ENCODE measurements at places on chromosomes 4 and X.

- peak; percentile 4 for DNase-seq
Measured at GRCh38 chrX:47831788-47832187, 4.9 kb upstream of the ZNF81 start.

- DNase-seq, result no peak
Measured at GRCh38 chr4:134888156-134888555, 686.6 kb upstream of the PABPC4L start.

DNA sequence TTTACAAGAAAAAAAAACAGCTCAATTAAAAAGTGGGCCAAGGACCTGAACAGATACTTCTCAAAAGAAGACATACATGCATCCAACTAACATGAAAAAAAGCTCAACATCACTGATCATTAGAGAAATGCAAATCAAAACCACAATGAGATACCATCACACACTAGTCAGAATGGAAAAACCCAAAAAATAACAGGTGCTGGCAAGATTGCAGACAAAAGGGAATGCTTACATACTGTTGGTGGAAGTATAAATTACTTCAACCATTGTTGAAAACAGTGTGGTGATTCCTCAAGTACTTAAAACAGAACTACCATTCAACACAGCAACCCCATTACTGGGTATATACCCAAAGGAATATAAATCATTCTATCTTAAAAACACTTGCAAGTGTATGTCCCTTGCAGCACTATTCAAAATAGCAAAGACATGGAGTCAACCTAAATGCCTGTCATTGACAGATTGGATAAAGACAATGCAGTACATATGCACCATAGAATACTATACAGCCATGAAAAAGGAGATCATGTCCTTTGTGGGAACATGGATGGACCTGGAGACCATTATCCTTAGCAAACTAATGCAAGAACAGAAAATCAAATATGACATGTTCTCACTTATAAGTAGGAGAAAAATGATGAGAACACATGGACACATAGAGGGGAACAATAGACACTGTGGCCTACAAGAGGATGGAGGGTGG, 97.6 kb downstream of the RAB28 start:
- no peak for DNase-seq

DNA sequence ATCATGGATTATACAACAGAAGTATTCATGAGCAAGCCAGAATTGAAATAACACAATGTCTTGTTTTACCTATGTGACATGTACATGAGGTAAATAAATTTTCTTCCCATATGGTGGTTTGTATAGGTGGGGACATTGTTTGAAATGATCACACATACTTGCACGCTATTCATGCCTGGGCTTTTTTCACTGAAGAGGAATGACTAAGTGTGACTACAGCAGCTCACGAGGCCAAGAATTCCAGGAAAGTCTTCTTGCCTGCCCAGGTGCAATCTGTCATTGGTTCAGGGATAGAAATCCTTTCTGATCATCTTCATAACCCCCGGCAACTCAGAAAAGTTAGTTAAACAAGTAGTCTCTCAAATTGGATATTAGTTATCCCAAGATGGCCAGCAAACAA, 36.3 kb upstream of the AREG start:
- no peak for DNase-seq

GRCh38 chr4:159390648-159391047, 287.8 kb downstream of the RAPGEF2 start:
- DNase-seq, result no peak

DNA sequence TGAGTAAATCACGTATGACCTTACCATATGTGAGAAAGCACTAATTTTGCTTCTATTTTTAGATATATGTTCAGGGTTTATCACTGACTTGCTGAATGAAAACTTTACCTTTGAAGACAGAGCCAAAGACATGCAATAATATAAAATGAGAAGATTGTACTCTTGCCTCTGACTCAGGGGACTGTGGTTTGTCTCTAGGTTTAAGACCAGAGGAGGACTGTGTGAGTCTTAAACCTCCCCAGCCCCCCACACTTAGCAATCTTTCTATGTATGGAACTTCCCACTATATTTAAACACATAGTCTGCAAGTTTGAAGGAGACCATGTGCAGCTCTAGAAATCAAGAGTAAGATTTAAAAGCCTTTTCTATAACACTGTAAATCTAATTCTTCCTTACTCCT, 368.7 kb upstream of the FAM241A start:
- no peak for DNase-seq

- DNase-seq, result no peak
Measured at GRCh38 chr4:71303850-71304249, 35.0 kb upstream of the SLC4A4 start.

- peak; percentile 2 for DNase-seq
Measured at GRCh38 chrX:118976599-118977340, 2.4 kb downstream of the LONRF3 start.

- no peak for DNase-seq
Measured at GRCh38 chr4:153603835-153604234, 80.2 kb upstream of the TLR2 start.

- DNase-seq, result no peak
Measured at GRCh38 chr4:184655889-184656869, 6.6 kb downstream of the PRIMPOL start.

GRCh38 chr4:113908829-113909228, 70.6 kb downstream of the ARSJ start:
- DNase-seq, result no peak

DNA sequence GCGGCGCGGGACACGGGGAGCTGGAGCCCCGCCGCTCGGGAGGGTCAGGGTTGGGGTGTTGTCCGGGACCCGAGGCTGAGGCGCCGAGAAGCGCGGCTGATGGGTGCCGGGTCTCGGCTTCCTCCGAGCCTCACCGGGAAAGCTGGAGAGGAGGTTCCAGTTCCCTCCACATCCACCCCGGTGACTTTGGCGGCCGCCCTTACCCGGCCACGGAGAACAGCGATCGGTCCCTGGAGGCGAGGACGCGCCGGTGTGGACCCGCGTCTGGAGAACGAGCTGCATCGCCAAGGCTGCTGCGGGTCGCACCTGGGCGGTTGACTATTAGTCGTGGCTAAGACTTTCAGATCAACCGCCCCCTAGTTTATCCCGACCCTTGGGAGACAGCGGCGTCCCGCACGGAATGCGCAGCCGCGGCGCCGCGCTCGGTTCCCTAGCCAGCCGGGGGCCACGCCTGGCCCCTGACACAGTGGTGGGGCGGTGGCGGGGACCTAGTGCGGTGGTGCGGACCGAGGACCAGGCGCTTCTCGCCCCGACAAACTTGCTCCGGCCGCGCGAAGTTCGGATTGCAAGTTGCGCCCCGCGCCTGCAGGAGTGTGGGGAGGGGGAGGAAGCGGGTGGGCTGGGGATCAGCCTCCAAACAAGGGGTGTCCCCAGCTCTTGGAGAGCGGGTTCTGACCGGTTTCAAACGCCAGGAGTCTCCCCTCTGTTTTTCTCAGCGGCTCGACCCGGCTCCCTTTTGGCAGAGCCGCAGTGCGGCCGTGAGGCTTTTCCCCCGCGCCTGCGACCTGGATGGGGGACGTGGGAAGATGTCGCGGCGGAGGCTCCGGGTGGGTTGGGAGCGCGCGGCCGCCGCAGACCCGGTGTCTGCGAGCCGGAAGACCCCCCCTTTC, 568 bp downstream of the FHDC1 start:
- DNase-seq, result peak; percentile 50

GRCh38 chr4:143089291-143089690, 95.4 kb upstream of the USP38 start:
- DNase-seq, result no peak

DNA sequence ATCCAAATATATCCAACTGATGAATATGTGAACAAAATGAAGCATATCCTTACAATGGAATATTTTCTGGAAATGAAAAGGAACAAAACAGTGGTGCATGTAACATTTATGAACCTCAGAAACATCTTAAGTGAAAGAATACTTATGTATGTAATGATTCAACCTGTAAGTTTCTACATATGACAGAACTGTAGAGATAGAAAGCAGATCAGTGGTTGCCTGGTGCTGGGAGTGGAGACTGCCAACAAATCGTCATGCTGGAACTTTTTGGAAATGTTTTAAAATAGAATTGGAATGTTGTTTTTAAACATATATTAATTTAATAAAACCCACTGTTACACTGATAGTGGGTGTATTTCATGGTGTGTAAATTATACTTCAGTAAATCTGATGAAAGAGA, 667.5 kb downstream of the RAPGEF2 start:
- DNase-seq, result no peak

GRCh38 chrX:69618803-69619202, 2.9 kb downstream of the EDA start:
- DNase-seq, result no peak

DNA sequence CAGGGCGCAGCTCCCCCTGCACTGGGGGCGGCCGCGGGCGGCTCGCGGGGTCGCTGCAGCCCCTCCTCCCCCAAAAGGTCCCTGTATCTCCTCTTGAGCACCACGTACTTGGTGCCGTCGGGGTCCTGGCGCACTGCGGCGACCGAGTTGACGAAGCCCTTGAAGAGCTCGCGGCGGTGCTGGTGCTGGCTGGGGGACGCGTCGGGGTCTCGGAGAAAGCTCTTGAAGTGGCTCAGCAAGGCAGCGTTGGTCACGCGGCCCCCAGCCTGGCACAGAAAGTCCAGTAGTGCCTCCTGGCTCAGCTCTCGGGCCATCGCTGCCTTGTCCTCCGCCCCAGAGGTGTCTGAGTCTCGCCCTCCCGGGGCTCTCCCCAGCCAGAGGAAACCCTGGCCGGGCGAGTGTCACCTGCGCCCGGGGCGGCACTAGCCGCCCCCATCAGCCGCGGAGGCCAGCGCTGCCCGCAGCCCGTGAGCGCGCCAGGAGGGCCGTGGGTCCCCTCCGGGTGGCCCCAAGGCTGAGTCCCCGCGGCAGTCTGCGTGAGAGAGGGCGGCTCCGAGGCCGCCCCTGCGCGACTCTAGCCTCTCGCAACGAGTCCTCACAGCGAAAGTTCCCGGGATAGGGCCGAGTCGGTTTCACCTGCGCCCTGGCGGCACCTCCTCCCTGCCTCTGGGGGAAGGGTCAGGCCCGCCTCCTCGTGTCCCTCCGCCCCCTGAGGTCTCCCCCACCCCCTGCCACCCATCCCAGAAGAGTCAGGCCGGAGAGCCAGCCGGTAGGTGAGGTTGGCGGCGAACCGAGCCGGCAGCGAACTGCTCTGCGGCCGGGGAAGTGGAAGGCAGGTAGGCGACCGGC, at the start of gene SOWAHB:
Gene SOWAHB (minus strand): TSS at position 609 of the 849 bp plus-strand sequence. CDS start 295 bp downstream, at position 314.
- peak; percentile 53 for DNase-seq

DNA sequence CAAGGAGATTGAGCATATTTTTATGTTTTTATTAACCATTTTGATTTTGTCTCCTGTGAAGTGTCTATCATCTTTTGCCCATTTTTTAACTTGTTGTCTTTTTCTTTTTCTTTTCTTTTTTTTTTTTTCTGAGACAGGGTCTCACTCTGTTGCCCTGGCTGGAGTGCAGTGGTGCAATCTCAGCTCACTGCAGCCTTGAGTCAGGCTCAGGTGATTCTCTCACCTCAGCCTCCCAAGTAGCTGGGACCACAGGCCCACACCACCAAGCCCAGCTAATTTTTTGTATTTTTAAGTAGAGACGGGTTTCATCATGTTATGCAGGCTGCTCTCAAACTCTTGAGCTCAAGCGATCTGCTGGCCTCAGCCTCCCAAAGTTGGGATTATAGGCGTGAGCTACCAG, 4.6 kb upstream of the ADD1 start:
- no peak for DNase-seq

DNA sequence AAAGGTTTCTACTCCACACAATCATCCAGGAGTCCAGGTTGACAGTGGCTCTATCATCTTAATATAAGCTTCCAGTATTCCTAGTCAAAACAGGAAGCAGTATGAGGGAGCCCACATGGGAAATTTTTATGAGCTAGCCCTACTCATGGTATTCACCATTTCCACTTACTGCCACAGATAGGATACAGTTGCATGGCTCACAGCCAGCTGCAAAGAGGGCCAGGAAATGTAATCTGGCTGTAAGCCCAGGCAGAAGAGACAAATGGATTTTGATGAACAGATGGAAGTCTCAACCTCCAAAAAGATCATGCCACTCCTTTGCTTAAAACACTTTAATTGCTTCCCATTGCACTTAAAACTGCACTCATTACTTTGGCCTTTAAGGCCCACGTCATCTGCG, 150.6 kb downstream of the ADAMTS3 start:
- no peak for DNase-seq

- DNase-seq, result no peak
Measured at GRCh38 chrX:144075432-144075831, 191.6 kb downstream of the UBE2NL start.

- DNase-seq, result no peak
Measured at GRCh38 chrX:128425546-128425945, 373.3 kb upstream of the ACTRT1 start.

GRCh38 chr4:178080312-178080711, 638.1 kb upstream of the AGA start:
- DNase-seq, result no peak

DNA sequence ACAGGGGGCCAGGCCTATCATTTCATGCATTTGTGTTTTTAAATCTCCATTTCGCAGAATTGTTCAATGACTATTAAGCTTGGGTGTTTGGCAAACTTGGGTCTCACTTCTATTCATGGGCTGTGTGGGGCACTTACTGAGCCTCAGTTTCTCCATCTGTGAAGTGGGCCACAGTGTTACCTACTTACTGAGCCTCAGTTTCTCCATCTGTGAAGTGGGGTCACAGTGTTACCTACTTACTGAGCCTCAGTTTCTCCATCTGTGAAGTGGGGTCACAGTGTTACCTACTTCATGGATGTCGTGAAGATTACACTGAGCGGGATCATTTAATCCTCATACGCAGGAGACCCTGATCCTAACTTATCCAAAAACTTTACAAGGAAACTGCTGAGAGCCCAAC, 115.1 kb upstream of the STX18 start:
- DNase-seq, result no peak

- peak; percentile 55 for DNase-seq
Measured at GRCh38 chr4:139015948-139016471, 429 bp downstream of the NOCT start.

Data from NCI-H526 treated with DMSO at 0.1 percent for 48 hours (cell line).